Thoracic aorta (tissue), 2 donors: ENCODE measurements at places on chromosomes 12 and 14. TPM values are rescaled to one million over a fixed set of nuclear protein-coding genes. Genes with fewer than 3 reads are reported as not detected.

- peak overlapping the region; percentile 56 for H3K27ac ChIP-seq
- no peak overlapping the region for H3K4me3 ChIP-seq
- peaks cover 11% of the 10 kb centered on the region for H3K4me1 ChIP-seq
Observed at GRCh38 chr14:73153272-73153671, 17.0 kb downstream of the PSEN1 start.

DNA sequence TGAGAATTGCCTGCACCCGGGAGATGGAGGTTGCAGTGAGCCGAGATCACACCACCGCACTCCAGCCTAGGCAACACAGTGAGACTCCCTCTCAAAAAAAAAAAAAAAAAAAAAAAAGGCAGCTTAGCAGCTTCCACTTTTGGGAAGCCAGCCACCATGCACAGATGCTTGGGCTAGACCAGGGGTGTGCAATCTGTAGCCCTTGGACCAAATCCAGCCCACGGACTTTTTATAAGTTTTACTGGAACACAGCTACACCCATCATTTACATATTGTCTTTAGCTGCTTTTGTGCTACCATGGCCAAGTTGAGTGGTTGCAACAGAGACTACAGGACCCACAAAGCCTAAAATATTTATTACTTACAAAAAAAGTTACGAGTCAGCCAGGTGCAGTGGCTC lies 6.7 kb downstream of the CIT start:
- no peak overlapping the region for H3K4me3 ChIP-seq
- no peak overlapping the region for H3K27ac ChIP-seq
- H3K4me1 ChIP-seq = no peaks in the 10 kb centered on the region

GRCh38 chr14:44463356-44464004 lies 43.6 kb downstream of the FSCB start:
- no peaks in the 10 kb centered on the region for H3K4me1 ChIP-seq
- no peaks in the 10 kb centered on the region for H3K36me3 ChIP-seq
- no peak for DNase-seq

DNA sequence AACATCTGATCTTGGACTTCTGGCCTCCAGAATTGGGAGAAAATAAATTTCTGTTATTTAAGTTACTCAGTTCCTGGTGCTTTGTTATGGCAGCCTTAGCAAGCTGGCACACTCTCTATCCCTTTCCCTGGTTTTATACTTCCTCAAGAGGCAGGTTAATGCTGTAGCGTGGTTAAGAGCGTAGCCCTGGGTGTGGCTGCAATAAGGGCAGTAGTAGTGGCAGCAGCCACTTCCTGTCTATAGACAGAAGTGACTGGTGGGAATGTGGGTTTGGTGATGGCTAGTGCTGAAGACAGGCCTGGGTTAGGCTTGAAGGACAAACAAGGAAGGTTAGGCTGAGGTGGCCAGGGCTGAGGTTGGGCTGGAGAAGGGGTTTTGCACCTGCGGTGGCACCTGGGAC lies 3.6 kb upstream of the LGALS3 start:
- no peak overlapping the region for H3K4me3 ChIP-seq
- no peaks in the 10 kb centered on the region for H3K27me3 ChIP-seq
- no peak for DNase-seq
- peak overlapping the region; percentile 69 for H3K27ac ChIP-seq
- H3K36me3 ChIP-seq = no peaks in the 10 kb centered on the region

GRCh38 chr14:99915305-99916090 lies 122.3 kb downstream of the EML1 start:
- peaks cover 29% of the 10 kb centered on the region for H3K36me3 ChIP-seq
- no peak for DNase-seq
- no peaks in the 10 kb centered on the region for H3K27me3 ChIP-seq
- no peak overlapping the region for H3K4me3 ChIP-seq

GRCh38 chr12:55619354-55620138 lies 17.1 kb upstream of the OR10P1 start:
- DNase-seq = no peak
- no peaks in the 10 kb centered on the region for H3K27me3 ChIP-seq
- H3K36me3 ChIP-seq = no peaks in the 10 kb centered on the region
- no peaks in the 10 kb centered on the region for H3K4me1 ChIP-seq
- H3K27ac ChIP-seq = no peak overlapping the region

DNA sequence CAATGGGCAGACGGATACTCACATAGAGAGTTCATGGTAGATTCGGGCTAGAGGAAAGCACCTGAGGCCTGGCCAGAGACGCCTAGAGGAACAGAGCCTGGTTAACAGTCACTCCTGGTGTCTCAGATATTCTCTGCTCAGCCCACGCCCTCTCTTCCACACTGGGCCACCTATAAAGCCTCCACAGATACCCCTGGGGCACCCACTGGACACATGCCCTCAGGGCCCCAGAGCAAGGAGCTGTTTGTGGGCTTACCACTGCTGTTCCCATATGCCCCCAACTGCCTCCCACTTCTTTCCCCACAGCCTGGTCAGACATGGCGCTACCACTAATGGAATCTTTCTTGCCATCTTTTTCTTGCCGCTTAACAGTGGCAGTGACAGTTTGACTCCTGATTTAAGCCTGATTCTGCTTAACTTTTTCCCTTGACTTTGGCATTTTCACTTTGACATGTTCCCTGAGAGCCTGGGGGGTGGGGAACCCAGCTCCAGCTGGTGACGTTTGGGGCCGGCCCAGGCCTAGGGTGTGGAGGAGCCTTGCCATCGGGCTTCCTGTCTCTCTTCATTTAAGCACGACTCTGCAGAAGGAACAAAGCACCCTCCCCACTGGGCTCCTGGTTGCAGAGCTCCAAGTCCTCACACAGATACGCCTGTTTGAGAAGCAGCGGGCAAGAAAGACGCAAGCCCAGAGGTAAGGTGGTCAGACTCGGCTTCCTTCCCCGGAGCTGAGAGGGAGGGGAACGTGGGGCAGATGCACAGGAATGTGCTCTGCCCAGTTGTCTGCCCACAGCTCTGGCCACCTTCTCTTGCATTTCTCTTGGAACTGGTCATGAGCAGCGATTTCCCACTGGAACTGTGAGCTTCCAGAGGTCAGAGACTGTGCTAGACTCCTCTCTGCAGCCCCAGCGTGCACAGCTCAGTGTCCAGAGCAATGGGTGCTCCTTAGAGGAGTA lies at the start of gene CD4:
Gene CD4, plus strand, starts transcription at position 557 of the 953 bp plus-strand sequence. CDS start 10,611 bp downstream, outside the sequence.
- no peaks in the 10 kb centered on the region for H3K4me1 ChIP-seq
- peak within 1 kb of the TSS; percentile 31 for H3K4me3 ChIP-seq
- H3K27ac ChIP-seq = no peak within 1 kb of the TSS

DNA sequence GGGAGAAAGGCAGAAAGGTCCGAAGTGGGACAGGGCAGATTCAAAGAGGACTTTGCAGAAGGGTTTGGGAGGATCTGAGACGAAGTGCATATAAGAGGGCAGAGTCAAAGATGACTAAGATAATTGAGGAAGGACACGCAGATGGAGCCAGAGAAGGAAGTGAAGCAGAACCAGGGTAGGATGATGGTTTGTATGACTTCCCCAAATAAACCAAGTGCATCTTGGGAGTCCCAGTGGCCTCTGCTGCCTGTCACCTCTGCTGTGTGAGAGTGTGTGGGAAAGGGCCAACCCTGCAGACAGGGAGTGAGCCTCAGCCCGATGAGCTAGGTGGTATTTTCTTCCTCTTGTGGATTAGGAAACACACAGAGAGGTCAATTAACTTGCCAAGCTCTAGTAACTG lies 36.8 kb downstream of the FLVCR2 start:
- H3K4me3 ChIP-seq = no peak overlapping the region
- no peaks in the 10 kb centered on the region for H3K27me3 ChIP-seq
- no peak for DNase-seq
- no peaks in the 10 kb centered on the region for H3K36me3 ChIP-seq
- peaks cover 6% of the 10 kb centered on the region for H3K4me1 ChIP-seq
- H3K27ac ChIP-seq = no peak overlapping the region

DNA sequence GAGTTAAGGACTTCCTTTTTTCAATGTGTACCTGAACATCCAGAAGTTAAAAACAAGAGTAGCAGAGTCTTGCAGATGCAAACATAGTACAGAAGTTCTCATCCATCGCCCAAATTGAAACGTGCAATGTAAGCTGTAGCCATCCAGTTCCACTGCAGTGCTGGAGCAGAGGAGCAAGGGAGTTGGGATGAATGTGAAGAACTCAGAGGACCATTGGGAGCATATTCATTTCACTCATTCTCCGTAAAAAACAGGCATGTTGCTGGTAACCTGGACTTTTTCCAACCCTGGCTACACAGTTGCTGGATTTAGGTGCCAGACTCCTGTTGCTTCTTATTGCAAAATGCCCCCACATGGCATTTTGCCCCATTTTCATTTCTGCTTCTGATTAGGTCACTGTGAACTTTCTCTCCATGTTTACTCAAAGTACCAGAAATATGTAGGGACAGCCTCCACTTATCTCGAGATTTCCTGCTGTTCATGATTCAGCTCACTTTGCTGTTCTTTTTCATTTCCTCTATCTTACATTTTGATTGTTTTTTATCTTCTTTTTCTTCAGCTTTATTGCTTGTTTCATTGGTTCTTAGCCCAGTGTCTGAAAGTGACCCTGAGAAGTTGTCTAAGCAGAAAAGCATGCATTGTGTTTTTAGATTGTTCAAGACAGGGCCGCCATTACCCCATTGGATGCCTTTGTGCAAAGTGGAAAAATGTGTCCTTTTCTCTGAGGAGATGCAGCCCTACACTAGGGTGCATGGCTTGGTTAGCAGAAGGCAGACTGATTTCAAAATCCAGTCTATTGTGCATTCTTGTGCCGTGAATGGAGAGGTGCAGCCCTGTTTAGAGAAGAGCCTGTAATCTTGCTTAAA lies 109.0 kb upstream of the AMIGO2 start:
- no peak for DNase-seq
- no peak overlapping the region for H3K4me3 ChIP-seq
- no peaks in the 10 kb centered on the region for H3K36me3 ChIP-seq
- peak overlapping the region; percentile 49 for H3K27ac ChIP-seq
- peaks cover 26% of the 10 kb centered on the region for H3K4me1 ChIP-seq
- no peaks in the 10 kb centered on the region for H3K27me3 ChIP-seq

DNA sequence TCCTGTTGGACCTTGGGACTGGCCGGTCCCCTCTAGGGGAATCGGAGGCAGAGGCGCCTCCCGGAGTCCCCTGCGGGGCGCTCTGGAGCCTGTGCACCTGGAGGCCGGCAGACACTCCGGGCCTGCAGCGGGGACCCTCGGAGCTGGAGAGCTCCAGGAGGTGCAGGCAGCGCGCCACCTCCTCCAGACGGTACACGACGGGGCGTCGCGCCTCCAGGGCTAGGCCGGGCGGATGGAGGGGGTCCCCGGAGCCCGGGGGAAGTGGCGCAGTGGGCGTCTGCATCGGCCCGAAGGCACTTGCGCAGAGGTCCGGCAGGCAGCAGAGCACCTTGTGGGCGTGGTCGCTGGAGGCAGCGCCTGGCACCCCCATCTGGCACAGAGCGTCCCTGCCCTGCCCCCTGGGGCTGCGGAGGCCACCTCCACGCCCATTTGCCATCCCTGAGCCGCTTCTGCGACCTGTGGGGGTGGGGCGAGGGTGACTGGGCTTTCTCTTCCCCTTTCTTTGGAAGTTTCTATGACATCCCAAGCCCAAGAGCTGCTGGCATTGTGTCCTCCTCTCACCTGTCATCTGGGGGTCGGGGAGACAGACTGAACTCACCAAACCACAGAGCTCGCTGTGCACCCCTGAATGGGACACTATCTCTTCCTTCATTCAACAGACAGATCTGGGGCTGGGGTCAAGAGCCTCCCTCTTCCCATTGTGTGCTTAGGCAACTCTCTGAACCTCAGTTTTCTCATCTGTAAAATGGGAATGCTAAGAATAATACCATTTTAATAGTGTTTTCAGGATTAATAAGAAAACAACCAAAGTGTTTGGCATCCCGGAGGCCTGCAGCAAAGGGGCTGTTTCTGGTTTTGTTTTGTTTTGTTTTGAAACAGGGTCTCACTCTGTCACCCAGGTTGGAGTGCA lies 37.5 kb upstream of the CORO1C start:
- no peak for DNase-seq
- H3K27me3 ChIP-seq = no peaks in the 10 kb centered on the region
- H3K36me3 ChIP-seq = no peaks in the 10 kb centered on the region
- H3K4me1 ChIP-seq = peaks cover 12% of the 10 kb centered on the region
- no peak overlapping the region for H3K27ac ChIP-seq

DNA sequence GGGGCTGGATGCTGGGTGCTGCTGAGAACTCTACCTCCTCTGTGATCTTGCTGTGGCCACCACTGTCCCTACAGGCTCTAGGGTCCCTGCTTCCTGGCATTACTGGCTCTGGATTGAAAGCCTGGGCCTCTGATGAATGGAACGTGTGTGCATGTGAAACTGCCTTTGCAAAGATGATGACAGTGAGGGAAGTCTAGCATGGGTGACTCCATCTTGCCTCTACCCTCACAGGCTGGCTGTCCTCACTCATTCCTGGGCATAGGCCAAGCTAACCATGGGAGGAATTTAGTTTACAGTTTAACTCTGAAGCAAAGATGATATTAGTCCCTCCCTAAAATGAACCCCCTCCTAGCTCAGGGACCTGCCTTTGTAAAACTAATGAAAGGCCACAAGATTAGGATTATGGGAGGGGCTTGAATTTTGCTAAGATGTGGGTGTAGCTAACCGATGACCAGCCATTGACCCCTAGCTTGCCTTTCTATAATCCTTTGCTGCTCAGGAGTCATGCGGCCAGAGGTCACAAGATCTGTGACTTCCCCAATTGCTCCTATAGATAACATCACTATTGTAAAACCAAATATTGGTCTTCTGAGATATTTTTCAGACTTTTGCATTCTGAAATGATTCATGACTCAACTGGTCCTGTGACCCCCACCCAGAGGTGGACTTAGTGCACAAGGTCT lies 2.2 kb upstream of the C1S start:
- no peak overlapping the region for H3K27ac ChIP-seq
- no peaks in the 10 kb centered on the region for H3K36me3 ChIP-seq
- no peaks in the 10 kb centered on the region for H3K27me3 ChIP-seq
- peaks cover 9% of the 10 kb centered on the region for H3K4me1 ChIP-seq
- H3K4me3 ChIP-seq = no peak overlapping the region

GRCh38 chr12:112967306-112967705 lies 11.0 kb upstream of the OAS2 start:
- H3K36me3 ChIP-seq = peaks cover 17% of the 10 kb centered on the region
- DNase-seq = no peak
- no peaks in the 10 kb centered on the region for H3K4me1 ChIP-seq
- no peak overlapping the region for H3K4me3 ChIP-seq
- H3K27me3 ChIP-seq = no peaks in the 10 kb centered on the region

- no peak overlapping the region for H3K4me3 ChIP-seq
- H3K4me1 ChIP-seq = peaks cover 24% of the 10 kb centered on the region
- no peaks in the 10 kb centered on the region for H3K36me3 ChIP-seq
- H3K27ac ChIP-seq = peak overlapping the region; percentile 51
- no peak for DNase-seq
Observed at GRCh38 chr12:19965196-19966038, 402.9 kb upstream of the PDE3A start.

DNA sequence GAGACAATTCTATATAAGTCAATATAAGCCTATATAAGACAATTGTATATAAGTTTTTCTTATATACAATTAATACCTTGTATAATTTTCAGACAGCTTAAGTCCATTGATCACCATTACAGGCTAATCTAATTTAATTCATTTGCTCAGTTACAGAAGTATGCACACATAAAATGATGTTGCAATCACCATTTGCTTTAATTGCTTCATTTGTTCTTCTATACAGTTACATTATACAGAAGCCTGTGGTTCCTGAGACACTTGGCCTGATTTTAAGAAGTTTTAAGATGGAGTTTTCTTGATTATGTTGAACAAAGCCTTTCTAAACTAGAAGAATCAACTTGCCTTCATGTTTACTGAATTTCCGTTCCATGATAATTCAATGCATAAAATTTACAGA lies 314.6 kb upstream of the PDE3A start:
- H3K36me3 ChIP-seq = no peaks in the 10 kb centered on the region
- peaks cover 54% of the 10 kb centered on the region for H3K4me1 ChIP-seq
- no peaks in the 10 kb centered on the region for H3K27me3 ChIP-seq
- no peak for DNase-seq

The PPP2R3C gene
- total RNA-seq = 29.5 TPM

The CIROP gene
- total RNA-seq = 1.1 TPM

The USP44 gene
- 0.54 TPM for total RNA-seq

The SLC2A14 gene
- total RNA-seq = not detected

The LTB4R2 gene
- total RNA-seq = 15.2 TPM

The INHBC gene
- total RNA-seq = not detected

The AHNAK2 gene
- 22.6 TPM for total RNA-seq
